Neural crest cell (in vitro differentiated cells): ENCODE measurements at places on chromosomes 11 and 22.

DNA sequence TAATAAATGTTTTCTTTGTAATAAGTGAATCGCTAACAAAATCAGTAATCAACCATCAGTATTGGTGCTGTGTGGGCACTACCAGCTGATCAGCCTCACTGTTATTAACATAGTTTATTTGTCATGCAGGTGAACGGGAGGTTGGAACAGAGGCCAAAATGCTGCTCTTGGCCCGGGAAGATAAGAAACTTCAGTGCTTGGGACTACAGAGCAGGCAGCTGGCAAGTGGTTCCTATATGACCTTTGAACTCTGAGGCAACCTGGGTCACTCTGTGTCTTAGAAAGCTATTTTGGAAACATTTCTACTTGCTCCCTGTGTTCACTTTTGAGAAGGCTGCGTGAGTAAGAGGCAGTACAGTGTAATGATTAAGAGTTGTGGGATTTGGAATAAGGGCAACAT lies 36.5 kb upstream of the DNAJB13 start:
- DNase-seq, result no peak

- peak; percentile 73 for DNase-seq
Measured at GRCh38 chr11:3807909-3808860, at the start of gene PGAP2. Gene PGAP2 (plus strand): TSS chr11:3808560. CDS start chr11:3811260, 2,700 bp downstream.

- DNase-seq, result no peak
Measured at GRCh38 chr11:128457874-128458273, 129.5 kb downstream of the ETS1 start.

DNA sequence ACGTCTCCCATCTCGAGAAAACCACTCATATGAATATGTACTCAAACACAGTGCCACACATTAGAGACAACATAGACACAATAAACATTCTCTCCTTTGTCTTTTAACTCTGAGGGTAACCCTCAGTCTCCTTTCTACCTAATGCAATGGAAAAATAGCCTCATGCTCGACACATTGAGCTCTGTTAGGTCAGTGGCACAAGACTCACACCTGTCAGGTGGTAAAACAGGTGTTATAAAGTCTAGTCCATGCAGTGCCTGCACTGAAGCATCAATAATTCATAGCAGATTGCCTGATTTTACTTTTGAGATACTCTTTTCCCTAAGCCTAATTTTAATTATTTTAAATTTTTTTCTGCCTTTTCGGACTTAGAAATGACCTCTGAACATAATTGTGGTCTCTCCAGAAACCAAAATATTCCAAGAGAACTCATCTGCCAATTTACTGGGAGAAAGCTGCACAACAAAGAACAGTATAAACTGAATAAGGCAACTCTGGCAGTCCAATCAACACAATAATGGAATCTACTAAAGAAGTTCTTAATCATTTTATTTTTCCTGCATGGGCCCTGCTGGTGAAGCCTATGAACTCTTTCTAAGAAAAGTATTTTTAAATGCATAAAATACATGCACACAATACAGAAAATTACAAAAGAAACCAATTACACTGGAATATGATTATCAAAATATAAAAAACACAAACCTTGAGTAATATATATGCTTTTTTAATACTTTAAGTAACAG lies 9.9 kb downstream of the RDX start:
- no peak for DNase-seq

DNA sequence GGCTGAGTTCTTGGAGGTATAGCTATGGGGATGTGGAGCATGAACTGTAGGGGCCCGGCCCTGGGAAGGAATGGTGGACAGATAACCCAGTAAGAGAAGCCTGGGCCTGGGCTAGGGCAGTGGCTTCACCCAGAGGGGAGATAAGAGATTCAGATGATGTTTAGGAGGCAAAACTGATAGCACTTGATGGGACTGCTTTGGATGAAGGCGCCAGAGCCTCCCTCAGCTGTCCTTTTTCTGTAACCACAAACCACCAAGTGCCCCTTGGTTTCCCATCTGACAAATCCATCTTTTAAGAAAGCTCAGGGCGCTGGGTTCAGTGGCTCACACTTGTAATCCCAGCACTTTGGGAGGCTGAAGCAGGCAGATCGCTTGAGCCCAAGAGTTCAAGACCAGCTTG lies 23.4 kb downstream of the RELT start:
- DNase-seq, result no peak

DNA sequence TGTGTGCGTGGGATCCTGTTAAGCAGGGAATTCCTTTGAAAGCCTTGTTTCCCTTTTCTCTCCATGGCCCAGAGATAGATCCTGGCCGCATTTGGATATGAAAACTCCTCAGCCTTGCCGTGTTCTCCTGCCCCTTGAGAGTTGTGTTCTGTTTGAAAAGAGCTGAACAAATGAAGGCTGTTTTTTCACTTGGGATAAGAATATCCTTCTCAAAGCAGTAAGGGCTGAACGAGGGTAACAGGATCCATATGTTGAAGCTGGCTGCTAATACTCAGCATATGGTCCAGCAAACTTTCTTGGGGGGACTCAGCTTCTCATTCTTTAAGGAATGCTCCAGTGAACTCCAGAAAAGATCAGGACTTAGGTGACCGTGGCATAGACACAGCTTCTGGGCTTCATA lies 114.5 kb upstream of the TTC12 start:
- DNase-seq, result no peak

DNA sequence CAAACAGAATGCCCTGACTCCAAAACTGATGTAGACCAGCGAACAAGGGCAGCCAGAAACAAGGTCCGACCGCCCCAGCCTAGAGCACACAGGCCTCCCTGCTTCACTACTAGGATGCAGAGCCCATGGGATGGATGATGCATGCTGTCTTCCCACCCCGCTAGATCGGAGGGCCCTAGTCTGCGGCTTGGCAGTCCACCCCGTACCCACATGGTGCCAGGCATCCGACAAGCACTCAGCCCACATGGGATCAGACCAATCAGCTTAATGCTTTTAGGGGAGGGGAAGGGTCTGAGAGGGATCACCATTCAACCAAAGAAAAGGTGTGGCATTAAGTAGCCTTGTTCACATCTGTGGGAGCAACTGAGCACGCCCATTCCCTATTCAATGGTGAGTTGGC lies 30.6 kb downstream of the PISD start:
- no peak for DNase-seq

GRCh38 chr11:72088076-72088808 lies 7.6 kb downstream of the LRRC51 start:
- DNase-seq, result no peak

- DNase-seq, result no peak
Measured at GRCh38 chr22:35318346-35319215, 18.9 kb downstream of the TOM1 start.

DNA sequence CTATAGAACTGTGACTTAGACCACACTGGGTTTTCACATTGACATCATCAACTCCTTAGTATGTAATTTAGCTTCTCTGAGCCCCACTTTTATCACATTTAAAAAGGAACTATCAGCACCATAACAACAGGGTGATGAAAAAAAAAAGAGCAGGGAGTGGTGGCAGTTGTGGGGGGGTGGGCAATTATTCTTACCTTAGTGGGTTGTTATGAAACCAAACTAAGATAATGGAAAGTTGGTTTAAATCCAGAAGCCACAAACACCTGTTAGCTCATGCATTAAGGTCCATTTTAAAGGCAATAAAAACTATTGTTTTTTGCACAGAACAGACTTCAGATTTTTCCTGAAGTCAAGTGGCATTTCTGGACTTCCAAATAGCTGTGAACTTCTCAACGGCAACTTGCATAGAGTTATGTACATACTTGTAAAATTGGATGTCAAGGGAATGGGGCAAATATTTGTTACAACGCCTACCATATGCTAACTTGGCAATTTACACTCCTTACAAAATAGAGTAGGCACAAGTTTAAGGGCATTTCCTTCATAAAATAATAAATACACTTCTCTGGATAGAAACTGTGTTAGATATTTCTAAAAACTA lies 793.6 kb downstream of the DLG2 start:
- no peak for DNase-seq

DNA sequence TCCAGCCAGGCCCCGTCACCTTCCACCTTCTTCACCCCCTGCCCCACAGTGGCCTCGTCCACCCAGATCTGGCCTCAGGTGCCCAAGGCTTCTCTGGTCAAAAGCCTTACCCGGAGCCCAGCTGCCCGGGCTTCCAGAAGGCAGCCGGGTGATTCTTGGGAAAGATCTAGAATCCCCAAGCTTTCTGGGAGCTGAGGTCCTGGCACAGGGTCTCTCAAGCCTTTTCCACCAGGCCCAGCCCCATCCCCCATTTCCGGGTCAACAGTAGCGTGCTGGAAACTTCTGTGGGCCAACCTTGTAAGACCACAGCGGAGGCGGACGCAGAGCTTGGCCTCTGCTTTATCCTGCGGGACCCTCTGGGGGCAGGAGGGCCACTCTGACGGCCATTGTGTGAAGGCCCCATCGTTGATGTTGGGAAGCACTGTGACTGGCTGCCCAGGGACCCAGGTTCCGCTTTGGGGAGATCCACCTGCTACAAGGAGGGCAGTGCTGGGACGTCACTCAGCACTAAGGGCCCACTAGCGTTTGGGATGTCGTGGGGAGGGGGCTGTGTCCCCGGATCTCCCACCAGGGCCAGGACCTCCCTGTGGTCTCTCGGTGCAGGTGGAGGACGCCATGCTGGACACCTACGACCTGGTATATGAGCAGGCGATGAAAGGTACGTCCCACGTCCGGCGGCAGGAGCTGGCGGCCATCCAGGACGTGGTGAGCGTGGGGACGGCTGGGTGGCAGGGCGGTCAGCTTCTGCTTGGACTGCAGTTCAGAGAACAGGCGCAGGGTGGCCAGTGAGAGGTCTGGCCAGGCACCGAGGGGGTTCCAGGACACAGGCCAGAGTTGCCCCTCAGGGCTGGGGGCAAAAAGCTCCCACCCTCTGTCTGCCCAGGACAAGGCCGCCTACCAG lies 11.5 kb downstream of the TSPAN32 start:
- no peak for DNase-seq

DNA sequence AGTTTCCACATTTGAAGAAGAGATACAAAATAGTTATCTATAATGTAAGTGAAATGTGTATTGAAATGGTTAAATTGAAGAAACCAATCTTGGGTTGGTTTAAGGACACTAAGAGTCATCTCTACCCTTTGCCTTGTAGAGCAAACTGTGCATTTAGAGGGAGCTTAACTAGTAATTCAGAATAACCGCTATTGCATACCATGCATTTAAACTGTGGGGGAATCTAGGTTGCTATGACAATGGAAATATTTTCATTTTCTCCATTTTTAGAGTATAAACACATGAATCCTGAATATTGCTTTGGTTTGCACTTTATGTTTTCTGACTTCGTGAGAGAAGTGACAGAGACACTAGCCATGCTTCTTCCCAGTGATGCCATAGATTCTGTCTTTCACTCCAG lies 39.7 kb downstream of the FAT3 start:
- no peak for DNase-seq

GRCh38 chr11:133966921-133967598 lies 10.3 kb upstream of the IGSF9B start:
- DNase-seq, result peak; percentile 49

- no peak for DNase-seq
Measured at GRCh38 chr11:134584001-134584561, 172.0 kb upstream of the B3GAT1 start.

DNA sequence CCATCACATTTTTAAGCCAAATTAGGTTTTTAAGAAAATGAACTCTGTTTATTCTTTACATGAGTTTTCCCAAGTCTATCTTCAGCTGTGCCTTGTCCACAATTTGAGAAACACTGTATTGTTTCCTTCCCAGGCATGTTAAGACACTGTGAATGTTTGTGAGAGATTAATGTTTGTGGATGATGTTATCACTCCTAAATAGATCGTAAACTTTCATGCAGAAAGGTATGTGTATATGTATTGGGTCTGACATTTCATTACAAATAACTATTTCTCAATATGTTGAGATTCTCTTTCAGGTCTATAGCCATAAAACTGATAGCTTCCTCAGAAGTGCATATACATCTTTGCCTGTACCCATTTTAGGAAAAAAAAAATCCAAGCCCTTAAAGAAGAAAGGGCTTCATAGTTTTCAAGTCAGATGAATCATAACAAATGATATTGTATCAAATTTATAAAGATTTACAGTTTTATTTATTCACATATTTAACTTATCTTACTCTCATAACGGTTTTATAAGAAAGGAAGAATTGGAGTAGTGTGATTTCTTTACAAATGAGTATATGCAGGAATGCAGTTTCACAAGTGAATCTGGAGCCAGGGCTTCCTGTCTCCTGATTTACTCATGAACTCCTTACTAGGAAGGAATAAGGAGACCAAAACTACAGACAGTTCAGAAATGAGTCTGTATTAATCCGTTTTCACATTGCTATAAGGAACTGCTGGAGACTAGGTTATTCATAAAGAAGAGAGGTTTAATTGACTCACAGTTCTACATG lies 11.2 kb downstream of the OR8D1 start:
- no peak for DNase-seq

DNA sequence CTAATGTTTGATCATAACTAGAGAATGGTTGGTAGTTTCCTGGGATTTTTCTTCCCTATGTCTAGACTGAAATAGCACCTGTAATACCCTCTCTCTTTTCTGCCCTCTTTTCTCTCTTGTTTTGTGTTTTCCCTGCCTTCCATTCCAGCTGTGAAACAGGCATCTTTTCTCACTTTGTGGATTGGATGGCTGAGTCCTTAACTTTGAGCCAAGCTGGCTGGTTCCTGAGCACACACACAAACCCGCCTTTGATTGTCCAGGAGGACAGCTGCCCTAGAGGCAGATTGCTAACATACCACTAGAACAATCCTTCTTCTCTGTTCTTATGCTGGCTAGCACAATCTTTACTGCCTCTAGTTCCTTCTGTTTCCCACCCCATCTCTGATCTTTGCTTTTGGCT lies 17.7 kb downstream of the CTNND1 start:
- no peak for DNase-seq

DNA sequence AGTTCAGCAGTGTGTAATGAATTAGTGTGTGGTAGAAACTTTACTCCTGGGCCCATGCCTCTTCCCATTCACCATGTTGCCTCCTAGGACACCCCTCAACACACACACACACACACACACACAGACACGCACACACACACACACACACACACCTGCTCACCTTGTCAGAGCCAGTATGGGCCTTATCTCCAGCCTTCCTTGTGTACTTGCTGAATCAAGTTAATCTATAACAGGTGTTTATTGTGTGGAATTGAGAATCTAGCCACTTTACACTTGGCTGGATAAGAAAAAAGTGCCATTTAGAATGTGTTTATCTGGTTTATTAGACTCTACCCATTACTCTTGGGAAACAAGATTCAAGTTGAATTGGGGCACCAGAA lies 14.5 kb upstream of the ZDHHC13 start:
- no peak for DNase-seq

- DNase-seq, result no peak
Measured at GRCh38 chr11:58832056-58832645, 12.4 kb downstream of the GLYATL2 start.
